ENCODE measurements at places on chromosomes 13 and 19.
A peak's percentile ranks its signal among the peaks of the same experiment; 100 is the strongest.

GRCh38 chr13:51801631-51802099 is 2.3 kb downstream of the DHRS12 start:
- DNase-seq: no peak

GRCh38 chr19:17576758-17577456 is 21.5 kb downstream of the COLGALT1 start:
- no peak for DNase-seq

GRCh38 chr13:99383946-99384345 is 76.7 kb upstream of the GPR183 start:
- no peak for DNase-seq

GRCh38 chr13:110388108-110388943 is 81.2 kb downstream of the COL4A2 start:
- no peak for DNase-seq

GRCh38 chr13:44197791-44198770 is 175.5 kb upstream of the SERP2 start:
- no peak for DNase-seq

GRCh38 chr13:26941345-26942174 is 181.0 kb upstream of the GPR12 start:
- DNase-seq: no peak

GRCh38 chr19:54029930-54030490 is 33.7 kb downstream of the VSTM1 start:
- peak; percentile 40 for DNase-seq

GRCh38 chr13:81929988-81930387 is 1589.1 kb upstream of the SPRY2 start:
- no peak for DNase-seq

- DNase-seq: no peak
Measured at GRCh38 chr13:113292021-113292862, 4.8 kb upstream of the LAMP1 start.

DNA sequence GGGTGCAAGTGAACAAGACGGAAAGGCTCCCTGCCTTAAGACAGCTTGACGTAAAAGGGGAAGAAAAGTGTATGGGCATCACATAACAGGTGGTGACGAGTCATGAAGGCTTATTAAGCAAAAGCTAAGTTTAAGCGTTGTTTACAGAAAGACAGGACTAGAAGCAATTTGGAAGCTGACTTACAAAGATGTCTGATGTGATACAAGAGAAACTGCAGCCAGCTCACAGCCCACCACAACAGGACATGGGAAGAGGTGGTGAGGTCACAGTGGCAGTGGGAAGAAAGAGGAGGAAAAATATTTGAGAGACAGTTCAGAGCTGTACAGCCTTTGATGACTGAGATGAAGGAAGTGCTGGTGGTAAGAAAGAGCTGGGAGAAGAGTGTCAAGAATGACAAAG is 181.6 kb downstream of the KLF12 start:
- DNase-seq: no peak

DNA sequence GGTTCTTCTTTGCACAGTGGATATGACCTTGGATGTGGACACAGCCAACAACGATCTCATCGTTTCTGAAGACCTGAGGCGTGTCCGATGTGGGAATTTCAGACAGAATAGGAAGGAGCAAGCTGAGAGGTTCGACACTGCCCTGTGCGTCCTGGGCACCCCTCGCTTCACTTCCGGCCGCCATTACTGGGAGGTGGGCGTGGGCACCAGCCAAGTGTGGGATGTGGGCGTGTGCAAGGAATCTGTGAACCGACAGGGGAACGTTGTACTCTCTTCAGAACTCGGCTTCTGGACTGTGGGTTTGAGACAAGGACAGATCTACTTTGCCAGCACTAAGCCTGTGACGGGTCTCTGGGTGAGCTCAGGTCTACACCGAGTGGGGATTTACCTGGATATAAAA is 9.4 kb downstream of the RFPL4AL1 start:
- no peak for DNase-seq

DNA sequence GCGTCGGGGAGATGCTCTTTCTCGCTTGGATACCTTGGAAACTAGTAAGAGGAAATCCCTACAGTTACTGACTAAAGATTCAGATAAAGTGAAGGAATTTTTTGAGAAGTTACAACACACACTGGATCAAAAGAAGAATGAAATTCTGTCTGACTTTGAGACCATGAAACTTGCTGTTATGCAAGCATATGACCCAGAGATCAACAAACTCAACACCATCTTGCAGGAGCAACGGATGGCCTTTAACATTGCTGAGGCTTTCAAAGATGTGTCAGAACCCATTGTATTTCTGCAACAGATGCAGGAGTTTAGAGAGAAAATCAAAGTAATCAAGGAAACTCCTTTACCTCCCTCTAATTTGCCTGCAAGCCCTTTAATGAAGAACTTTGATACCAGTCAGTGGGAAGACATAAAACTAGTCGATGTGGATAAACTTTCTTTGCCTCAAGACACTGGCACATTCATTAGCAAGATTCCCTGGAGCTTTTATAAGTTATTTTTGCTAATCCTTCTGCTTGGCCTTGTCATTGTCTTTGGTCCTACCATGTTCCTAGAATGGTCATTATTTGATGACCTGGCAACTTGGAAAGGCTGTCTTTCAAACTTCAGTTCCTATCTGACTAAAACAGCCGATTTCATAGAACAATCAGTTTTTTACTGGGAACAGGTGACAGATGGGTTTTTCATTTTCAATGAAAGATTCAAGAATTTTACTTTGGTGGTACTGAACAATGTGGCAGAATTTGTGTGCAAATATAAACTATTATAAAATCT is 2.7 kb upstream of the KCNRG start:
- no peak for DNase-seq

DNA sequence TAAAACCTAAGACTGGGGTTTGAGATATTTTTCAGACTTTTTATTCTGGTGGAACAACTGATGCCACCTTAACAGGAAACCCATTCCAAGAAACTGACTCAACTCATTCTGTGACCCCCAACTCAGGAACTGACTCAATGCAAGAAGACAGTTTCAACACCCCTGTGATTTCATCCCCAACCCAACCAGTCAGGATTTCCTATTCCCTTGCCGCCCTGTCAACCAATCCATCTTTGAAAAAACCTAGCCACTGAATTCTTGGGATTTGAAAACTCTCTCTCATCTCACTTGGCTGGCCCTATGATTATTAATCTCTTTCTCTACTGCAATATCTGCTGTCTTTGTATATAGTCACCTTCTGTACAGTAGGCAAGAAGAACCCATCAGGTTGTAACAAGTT is 1211.9 kb upstream of the ATXN8OS start:
- DNase-seq: no peak

DNA sequence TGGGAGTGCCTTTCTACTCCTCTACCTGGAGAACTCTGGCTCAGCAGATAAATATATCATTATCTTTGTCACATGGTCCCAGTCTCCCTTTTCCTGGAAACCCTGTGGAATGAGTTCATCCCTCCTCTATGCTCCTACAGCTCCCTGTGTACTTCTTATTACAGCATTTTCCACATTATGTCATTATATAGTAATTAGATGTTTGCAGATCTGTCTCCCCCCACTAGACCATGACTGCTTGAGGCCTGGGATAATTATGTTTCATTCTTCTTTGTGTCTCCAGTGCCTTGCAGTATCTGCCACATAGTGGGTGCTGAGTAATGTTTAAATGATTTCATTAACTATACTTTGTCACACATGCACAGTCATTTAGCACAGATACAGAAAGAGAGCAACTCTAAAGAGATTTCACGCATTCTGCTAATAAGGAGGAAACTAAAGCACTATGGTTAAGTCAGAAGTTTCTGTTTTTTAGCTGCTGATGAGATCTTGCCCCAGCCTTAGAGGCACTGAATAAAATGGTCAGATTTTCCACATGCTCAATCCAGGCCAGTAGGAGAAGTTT is 66.1 kb upstream of the DIAPH3 start:
- no peak for DNase-seq

GRCh38 chr13:83168590-83168989 is 713.7 kb downstream of the SLITRK1 start:
- no peak for DNase-seq

- no peak for DNase-seq
Measured at GRCh38 chr19:44754750-44755080, 6.2 kb downstream of the BCL3 start.

- DNase-seq: no peak
Measured at GRCh38 chr13:31010296-31010695, 77.8 kb downstream of the TEX26 start.

- no peak for DNase-seq
Measured at GRCh38 chr13:44768775-44769581, 192.8 kb upstream of the TSC22D1 start.

- DNase-seq: no peak
Measured at GRCh38 chr13:29476046-29476445, 119.4 kb downstream of the SLC7A1 start.

DNA sequence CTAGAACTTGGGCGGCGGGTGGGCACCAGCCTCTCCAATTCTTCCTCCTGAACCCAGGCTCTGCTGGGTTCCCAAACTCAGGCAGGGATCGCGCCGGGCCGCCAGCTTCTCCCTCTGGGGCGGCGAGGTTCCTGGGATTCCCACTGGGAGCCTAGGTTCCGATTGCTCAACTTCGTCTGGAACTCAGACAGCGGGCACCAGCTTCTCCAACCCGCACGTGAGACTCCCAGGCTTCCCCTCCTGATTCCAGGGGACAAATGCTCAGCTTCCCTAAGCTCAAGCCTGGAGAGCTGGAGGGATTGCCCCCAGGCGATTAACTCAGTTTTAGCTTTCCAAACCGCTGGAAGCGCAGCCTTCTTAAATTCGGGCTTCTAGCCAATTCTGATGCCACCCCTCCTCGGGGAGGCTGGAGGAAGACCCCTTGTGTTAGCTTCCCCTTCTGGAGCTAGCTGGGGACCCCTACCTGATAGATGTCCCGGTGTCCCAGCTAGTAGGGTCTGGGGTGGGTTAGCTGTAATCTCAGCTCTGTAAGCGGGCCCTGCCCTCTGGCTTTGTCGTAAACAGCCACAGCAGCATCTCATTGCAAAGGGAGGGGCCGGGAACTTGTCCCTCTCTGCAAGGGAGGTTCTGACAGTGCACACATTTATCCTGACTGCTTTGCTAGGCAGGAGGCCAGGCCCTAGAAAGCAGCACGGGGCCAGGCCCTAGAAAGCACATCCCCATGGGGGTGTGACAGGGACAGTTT is 671 bp downstream of the MCOLN1 start:
- no peak for DNase-seq

- DNase-seq: no peak
Measured at GRCh38 chr13:24671386-24672113, 8.7 kb upstream of the ATP12A start.

DNA sequence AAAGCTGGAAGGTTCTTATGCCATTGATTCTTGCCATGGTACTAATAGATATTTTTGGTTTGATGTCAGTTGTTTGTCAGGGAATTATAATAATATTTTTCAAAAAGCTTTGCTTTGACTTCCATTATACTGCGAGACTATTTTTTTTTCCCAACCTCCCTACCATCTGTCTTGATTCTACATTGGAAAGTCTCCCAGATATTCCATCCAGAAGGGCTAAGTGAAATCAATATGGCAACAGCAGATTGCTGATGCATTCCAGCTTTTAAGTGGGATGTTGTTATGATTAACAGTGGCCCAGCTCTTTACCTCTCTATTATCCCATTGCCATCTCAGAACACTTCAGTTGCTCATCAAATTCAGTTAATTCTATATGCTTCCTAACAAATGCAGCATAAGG is 247.4 kb downstream of the OXGR1 start:
- DNase-seq: no peak

- no peak for DNase-seq
Measured at GRCh38 chr13:62613819-62614218, 1198.2 kb upstream of the PCDH20 start.

- no peak for DNase-seq
Measured at GRCh38 chr19:42228641-42229040, 8.5 kb downstream of the ZNF526 start.

DNA sequence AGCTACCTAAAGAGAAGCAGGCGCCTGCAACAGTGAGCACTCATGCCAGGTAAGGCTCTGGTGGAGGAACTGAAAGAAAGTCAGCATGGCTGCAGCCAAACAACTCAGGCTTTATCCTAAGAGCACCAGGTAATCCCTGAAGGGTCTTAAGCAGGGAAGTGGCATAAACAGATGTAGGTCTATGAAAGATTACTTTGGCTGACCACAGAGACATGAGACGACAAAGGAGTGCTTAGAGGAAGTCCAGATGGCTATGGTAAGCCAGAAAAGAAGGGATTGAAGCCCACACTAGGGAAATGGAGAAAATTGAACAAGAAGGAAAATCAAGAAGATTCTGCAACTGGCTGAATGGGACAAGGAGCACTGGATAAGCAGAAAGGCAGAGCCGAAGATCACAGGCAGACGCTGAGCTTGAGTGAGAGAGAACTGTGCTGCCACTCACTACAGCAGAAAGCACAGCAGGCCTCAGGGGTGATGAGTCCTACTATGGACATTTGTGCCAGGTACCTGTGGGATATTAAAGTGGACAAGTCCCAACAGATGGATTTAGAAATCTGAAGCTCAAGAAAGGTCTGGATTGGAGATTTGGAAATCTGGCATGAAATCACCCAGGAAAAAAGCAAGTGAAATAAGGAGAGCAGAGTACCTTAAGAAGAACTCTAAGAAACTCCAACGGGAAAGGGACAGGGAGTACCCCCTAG is 4.2 kb downstream of the RCBTB1 start:
- DNase-seq: no peak

- no peak for DNase-seq
Measured at GRCh38 chr19:49666120-49666444, 349 bp downstream of the BCL2L12 start.

GRCh38 chr19:55434356-55434919 is 8.7 kb downstream of the SHISA7 start:
- no peak for DNase-seq

DNA sequence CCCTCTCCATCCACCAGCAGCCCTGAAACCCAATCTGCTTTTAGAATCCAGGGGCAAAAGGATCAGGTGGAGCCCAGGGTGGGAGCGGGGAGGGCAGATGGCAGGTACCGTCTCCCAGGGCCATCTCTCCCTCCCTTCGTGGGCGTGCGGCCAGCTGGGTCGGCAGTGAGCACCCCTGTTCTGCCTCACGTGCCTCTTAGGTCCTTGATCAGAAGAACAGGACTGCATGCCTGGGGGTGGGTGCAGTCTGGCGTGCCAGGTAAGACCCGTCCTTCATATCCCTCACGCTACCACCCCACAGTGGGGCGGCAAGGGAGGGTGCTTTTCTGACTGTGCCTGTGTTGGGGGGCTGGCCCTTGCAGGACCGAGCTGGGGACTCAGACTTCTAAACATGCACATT is 2.0 kb downstream of the SLC8A2 start:
- no peak for DNase-seq

Measured in stimulated activated CD8-positive, alpha-beta memory T cell treated with anti-CD3 and anti-CD28 coated beads, Interleukin-12 subunit alpha, Interleukin-12 subunit beta, amount 100 ng/mL, for 1 hour (primary cell).